ENCODE measurements at places on chromosomes 16 and 17.

GRCh38 chr16:81817789-81818567, 38.9 kb downstream of the PLCG2 start:
- no peak for DNase-seq

DNA sequence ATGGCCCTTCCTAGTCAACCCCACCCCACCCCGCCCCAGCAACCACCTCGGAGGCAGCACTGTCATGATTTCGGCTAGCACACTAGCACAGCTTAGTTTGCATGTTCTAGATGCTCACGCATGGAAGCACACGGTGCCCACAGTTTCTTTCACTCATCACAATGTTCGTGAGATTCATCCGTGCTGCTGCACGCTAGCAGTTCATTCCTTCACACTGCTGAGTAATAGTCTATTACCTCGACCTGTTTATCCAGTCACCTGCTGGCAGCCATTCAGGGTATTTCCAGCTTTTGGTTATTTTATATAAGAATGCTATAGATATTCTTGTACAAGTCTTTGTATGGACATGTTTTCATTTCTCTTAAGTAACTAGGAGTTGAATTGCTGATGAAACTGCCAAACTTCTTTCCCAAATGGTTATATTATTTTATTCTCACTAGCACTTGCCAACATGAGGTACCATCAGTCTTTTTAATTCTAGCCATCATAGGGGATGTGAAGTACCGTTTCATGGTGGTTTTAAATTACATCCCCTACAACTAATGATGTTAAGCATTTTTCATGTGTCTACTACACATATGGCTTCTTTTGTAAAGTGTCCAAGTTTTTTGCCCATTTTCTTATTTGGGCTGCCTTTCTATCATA, 75.7 kb downstream of the CYTH1 start:
- no peak for DNase-seq

- DNase-seq = no peak
Measured at GRCh38 chr16:25390761-25391160, 133.1 kb upstream of the ZKSCAN2 start.

- DNase-seq = no peak
Measured at GRCh38 chr17:43217614-43218087, 6.0 kb downstream of the TMEM106A start.

- DNase-seq = no peak
Measured at GRCh38 chr17:32483451-32484019, 3.3 kb upstream of the CDK5R1 start.

DNA sequence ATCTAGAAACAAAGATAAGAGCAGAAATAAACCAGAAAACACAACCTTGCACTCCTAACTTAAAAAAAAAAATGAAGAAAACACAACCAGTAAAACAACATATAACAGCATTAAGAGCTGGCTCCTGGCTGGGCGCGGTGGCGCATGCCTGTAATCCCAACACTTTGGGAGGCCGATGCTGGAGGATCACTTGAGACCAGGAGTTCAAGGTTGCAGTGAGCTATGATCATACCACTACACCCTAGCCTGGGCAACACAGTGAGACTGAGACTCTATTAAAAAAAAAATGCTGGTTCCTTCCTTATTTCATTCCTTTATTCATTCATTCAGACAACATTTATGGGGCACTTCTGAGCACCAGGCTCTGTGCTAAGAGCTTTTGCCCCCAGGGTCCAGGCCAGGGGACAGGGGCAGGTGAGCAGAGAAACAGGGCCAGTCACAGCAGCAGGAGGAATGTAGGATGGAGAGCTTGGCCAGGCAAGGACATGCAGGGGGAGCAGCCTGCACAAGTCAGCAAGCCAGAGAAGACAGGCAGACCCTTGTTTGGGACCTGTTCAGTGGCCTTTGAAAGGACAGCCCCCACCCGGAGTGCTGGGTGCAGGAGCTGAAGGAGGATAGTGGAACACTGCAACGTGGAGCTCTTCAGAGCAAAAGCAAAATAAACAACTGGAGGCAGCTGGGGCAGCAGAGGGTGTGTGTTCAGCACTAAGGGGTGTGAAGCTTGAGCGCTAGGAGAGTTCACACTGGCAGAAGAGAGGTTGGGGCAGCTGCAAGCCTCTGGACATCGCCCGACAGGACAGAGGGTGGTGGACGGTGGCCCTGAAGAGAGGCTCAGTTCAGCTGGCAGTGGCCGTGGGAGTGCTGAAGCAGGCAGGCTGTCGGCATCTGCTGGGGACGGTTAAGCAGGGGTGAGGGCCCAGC, 2.6 kb downstream of the STH start:
- DNase-seq = no peak

DNA sequence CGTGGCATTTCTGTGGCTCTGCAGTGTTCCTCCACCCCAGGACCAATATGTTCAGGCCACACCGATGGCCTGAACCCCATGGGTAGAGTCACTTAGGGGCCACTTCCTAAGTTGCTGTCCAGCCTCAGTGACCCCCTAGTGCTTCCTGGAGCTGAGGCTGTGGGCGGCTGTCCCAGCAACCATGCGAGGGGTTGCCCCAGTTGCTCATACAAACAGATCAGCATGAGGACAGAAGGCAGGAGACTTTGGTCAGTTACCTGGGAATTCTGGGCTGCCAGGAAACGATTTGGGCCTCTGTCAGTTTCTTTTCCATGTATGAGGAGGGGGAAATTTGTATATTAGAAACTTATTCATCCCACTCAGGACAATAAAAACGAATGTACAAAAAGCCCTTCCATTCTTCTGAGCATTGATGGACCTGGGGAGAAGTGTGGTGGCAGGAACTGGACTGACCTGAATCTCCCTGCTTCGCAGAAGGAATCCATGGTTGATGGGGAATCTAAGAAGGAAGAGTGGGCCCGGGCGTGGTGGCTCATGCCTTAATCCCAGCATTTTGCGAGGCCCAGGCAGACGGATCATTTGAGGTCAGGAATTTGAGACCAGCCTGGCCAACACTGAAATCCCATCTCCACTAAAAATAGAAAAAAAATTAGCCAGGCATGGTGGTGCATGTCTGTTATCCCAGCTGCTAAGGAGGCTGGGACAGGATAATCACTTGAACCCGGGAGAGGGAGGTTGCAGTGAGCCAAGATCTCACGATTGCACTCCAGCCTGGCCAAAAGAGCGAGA, 4.9 kb upstream of the IL32 start:
- DNase-seq = no peak

- no peak for DNase-seq
Measured at GRCh38 chr17:57924677-57925076, 30.5 kb downstream of the CUEDC1 start.

DNA sequence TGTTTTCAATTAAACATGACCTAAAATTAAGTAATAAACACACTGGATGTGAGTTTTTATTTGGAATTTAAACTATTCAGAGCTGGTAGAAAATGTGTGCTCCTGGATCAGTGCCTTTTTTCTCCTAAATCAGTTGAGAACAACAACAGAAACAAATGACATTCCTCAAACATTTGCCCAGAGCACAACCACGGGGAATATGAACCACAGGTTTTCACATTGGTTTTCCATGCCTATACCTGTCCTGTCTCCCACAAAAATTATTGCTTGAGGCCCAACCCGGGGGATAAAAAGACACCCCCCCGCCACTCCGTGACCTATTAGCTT, 6.8 kb downstream of the HSBP1 start:
- no peak for DNase-seq

GRCh38 chr16:28606291-28607115, 3.3 kb downstream of the SULT1A1 start:
- no peak for DNase-seq

DNA sequence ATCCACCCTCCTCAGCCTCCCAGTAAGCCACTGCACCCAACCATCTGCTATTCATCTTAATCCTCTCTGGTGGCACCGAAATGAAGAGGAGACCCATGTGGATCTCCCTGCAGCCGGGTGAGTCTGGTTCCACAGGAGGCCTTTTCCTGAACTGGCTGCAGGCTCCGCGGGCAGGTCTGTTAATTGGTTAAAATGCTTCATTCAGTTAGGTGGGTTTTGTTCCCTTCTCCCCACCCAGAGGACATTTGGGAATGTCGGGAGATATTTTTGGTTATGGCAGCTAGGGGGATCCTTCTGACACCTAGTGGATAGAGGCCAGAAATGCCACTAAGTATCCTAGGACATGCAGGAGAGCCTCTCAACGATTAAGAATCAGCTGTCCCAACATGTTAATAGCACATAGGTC, 16.7 kb downstream of the C16orf54 start:
- no peak for DNase-seq

DNA sequence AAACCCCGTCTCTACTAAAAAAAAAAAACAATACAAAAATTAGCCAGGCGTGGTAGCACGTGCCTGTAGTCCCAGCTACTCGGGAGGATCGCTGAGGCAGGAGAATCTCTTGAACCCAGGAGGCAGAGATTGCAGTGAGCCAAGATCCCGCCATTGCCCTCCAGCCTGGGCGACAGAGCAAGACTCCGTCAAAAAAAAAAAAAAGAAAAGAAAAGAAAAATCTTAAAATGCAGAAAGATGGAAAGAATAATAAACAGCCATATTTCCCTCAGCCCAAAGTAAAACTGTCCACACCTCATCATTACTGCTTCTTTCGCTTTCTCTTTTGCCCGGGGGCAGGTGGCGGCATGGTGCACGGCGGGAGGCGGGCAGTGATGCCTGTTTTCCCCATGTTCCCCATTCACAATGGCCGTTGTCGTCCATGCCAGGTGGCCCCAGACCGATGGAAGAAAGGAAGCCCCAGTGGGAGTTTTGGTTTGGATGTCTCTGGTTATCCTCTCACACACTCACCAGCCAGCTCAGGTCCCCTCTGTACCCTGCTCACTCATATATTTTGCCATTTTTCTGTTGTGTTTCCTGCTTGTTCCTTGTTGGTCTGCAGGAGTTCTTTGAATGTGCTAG, 37.0 kb upstream of the PEMT start:
- DNase-seq = no peak

DNA sequence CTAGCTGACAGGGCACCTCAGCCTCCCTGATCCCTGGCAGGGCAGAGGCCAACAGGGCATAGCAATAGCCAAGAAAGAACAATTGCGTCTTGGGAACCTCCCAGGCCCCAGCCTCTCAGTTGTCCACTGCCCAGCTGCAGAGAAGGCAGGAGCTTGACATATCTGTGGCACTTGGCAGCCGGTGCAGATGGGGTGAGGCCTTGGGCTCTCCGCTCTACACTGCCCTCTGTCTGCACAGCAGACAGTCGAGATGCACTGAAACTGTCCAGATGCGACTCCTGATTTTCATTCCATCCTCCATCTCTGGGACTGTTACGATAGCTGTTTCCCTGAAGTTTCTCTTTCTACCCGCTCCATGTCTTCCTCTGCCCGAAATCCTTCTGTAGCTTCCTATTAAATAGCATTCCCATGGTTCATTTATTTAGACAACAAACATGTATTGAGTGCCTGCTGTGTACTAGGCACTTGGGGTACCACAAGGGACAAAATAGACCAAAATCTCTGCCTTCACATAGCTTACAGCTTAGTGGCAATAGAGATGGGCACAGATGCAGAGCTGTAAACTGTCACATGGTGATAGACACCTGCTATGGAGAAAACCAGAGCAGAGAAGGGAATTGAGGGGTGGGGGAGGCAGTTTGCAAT, 3.3 kb downstream of the POLR3E start:
- no peak for DNase-seq

- DNase-seq = no peak
Measured at GRCh38 chr16:77434530-77435271, at the start of gene ADAMTS18. TSS of gene ADAMTS18 (minus strand) at chr16:77435034. CDS start at chr16:77434695, 339 bp downstream.

DNA sequence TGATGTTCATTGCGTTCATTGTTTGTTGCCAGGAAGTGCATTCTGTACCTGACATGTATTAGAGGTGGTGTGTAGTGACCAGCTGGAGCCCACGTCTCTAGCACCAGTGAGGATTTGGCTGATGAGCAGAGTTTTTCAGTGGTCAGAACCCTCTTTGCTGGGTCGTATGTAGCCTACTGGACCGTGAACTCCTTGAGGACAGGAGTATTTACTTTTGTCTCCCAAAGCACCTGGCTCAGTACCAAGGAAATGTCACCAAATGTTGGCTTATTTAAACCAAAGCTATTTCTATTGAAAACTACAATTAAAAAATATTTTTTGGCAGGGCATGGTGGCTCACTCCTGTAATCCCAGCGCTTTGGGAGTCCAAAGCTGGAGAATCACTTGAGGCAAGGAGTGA, 262.7 kb downstream of the SNX29 start:
- DNase-seq = no peak

GRCh38 chr16:82598771-82599170, 28.0 kb upstream of the CDH13 start:
- DNase-seq = no peak

- no peak for DNase-seq
Measured at GRCh38 chr17:75959051-75959838, 18.4 kb upstream of the FBF1 start.

- DNase-seq = peak; percentile 77
Measured at GRCh38 chr17:75412455-75413317, 7.2 kb upstream of the GRB2 start.

- no peak for DNase-seq
Measured at GRCh38 chr17:65666876-65667321, 105.5 kb upstream of the AXIN2 start.

DNA sequence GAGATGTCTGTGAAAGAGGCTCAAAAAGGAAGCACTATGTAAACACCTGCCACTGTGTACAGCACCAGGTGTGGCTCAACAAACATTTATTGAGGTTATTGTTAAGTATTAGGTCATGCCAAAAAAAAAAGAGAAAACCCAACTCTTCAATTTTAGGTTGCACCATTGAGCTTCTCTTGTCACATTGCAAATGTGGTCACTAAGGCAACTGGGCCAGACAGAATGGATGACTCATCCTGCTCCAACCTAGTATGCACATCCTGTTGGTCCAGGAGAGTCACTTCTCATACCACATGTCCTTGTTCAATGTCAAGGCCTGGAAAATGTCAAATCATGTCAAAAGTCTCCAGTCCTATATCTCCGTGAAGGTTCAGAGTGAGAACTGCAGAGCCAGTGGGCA, 25.0 kb downstream of the HOXB1 start:
- no peak for DNase-seq
